COLO829 (cell line): ENCODE measurements at places on chromosomes 5 and 9.
A peak's percentile ranks its signal among the peaks of the same experiment; 100 is the strongest.

DNA sequence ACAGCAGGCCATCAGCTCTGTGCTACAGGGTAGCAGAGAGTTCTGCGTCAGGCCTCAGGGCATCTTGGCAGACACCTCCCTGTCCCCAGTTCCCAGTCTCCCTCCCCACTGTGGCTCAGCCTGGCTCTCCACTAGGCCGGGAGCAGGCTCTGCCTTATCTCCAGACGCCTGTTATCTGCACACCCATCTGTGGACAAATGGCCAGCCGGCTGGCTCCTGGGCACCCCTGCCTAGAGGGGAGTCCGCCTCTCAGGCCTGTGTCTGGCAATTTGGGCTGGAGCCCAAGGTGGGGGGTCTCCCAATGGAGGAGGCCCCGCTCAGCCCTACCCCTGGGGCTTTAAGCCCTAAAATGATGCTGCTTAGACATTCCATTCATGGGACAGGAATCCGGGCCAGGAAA, 39.2 kb upstream of the HAND1 start:
- DNase-seq, result no peak

- no peak for DNase-seq
These were observed 96.3 kb downstream of the ZNF608 start for GRCh38 chr5:124650147-124650561.

- no peak for DNase-seq
These were observed 115.7 kb downstream of the MAN2A1 start for GRCh38 chr5:109805472-109805871.

- peak; percentile 61 for DNase-seq
These were observed at the start of gene RNF224 for GRCh38 chr9:137227054-137227852. TSS of gene RNF224 (plus strand) at chr9:137227502. CDS start at chr9:137228336, 834 bp downstream.

DNA sequence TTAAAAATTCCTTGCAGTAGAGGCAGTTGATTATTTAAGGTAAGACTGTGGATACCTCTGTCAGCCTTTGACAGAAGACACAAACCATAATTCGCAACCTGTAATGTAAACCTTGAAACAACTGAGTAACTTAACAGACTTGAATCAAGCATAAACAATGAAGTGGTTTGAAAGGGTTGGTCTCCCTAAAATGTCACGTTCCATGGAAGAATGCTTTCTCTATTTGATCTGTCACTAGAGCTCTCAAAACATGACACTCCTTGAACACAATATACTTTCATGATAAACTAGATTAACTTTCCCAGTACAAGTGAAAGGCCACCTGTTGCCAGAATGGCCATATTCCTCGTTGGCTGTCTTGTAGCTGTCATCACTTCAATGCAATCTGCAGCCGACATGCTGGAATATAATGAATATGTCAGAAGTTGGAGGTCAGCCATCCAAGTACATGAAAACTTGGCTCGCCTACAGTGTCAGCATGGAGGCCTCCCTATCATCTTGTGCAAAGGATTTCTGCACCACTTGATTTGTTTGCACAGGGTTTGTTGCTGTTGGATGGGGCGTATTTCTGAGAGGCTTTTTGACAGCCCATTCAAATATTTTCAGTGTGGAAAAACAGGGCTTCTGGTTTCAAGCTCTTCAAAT, 228.0 kb downstream of the TLE4 start:
- DNase-seq, result no peak

GRCh38 chr9:70987986-70988385, 133.4 kb downstream of the TRPM3 start:
- no peak for DNase-seq

DNA sequence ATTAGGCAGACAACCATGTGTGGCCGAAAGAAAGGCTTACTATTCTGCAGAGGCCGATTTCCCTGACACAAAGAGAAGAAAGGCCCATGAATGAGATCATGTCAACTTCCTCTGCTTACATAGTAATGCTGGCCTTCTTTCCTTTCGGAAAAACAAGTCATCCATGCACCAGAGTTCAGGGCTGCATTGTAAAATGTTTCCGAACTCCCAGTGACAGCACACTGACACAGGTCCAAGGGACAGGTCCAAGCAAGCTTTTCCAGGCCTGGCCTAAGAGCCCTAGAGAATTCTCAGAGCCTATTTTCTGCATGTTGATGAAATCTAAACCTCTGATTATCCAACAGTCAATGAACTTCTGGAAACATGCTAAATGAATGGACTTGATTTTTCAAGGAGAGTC, 140.9 kb downstream of the ZNF608 start:
- DNase-seq, result no peak

GRCh38 chr9:81234924-81235610, 454.3 kb downstream of the TLE1 start:
- no peak for DNase-seq

GRCh38 chr9:16775330-16775729, 95.1 kb downstream of the BNC2 start:
- DNase-seq, result no peak

DNA sequence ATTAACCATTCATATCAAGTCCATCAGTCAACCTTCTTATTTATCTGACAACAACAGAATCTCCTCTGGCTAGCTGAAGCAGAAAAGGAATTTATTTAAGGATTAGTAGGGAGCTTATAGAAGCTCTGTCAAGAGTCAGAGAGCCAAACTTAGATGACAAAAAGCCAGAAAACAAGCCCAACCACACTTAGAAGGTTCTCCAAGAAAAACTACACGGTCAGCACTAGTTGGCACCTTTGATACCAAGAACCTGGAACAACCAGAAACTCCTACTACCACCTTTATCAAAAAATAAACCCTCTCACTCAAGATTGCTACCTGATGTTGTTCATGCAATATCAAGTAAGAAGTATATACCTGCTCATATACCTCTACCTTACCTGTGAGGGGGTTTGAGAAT, 36.9 kb downstream of the RANBP6 start:
- no peak for DNase-seq

DNA sequence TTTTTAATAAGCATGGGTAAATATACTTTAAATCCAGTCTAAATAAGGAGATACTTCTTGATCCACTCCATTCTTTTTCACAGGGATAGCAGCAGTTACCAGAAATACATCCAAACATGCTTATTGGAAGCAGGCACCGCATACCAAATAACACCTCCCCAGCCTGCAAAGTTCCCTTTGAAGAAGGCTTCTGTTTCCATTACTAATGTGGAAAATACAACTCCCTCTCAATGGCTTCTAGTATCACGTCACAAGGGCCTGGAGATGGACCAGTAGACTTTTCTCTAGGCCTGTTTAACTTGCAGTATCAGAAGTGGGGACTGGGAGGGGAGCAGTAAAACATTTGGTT, 20.8 kb downstream of the TMEM245 start:
- no peak for DNase-seq

GRCh38 chr5:115170134-115170928, 623 bp upstream of the TRIM36 start:
- DNase-seq, result no peak

- no peak for DNase-seq
These were observed 161.9 kb downstream of the CDH6 start for GRCh38 chr5:31355337-31355736.

GRCh38 chr5:80411589-80412219, 3.8 kb downstream of the ZFYVE16 start:
- DNase-seq, result no peak

DNA sequence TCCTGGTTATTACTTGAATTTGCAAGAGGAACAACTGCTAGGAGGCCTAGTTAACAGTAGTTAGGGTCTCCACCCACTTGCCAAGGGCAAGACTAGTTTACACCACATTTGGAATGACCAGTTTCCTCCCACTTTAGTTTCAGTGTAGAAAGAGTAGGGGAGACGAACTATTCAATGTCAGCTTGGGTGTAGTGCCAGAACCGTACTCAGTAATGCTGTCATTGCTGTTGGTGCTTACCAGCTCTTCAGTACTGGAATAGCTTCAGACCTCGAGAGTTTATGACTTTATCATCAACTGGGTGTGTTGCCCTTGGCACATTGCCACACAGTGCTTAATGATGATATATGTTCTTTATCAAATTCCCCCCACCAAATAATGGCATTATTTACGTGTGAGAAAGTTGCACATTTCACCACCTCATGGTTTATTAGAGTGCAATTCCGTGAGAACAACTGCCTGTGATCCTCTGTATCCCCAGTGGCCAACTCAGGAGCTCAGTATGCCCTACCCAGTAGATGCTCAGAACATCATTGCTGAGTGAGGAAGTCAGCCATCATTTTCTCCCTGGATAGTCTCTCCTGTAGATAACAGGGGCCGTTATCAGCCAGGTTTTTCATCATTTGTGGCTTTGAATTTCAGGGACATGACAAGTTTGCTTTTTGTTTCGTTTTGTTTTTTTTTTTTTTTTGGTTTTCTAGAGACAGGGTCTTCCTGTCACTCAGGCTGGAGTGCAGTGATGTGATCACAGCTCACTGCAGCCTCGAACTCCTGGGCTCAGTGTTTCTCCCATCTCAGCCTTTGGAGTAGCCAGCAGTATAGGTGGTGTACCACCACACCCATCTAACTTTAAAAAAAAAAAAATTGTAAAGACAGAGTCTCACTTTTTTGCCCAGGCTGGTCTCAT, 67.3 kb downstream of the DOCK8 start:
- no peak for DNase-seq

DNA sequence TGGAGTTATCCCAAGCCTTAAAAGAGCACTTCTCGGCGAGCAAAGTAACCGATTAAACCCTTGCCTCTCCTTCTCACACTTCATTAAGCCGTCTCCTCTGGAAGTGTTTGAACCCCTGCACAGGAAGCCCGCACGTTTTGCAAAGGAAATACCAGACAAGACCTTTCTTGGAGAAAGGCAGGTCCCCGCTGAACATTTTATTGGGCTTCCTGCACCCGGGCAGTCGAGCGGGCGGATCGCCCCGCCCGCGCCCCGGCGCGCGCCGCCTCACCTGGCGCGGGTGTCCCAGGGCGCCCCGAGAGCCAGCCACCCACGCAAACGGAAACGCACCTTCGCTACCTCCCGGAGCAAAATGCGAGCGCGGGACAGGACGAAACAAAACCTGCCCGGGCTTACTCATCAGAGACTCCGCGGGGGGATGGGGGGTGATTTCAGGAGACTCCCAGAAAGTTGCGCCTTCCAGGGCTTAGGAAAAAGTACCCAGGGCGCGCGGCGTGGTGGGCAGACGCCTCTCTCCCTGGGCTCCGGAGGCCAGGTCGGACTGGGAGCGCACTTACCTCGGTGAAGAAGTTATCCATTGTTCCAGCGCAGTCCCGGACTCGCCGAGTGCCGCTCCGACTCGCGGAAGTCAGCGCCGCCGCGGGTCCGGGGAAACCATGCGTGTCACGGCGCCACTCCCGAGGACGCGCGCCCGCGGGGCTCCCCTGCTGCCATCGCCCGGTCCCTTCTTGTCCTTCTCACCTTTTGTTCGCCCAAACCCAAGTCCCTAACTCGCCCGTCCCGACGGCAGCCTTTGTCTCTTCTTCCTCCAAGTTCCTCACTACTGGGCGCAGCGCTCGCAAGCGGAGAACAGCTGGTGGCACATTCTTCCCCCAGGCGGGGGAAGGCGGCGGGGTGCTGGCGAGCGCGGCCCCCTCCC, 598 bp downstream of the MYO10 start:
- no peak for DNase-seq

DNA sequence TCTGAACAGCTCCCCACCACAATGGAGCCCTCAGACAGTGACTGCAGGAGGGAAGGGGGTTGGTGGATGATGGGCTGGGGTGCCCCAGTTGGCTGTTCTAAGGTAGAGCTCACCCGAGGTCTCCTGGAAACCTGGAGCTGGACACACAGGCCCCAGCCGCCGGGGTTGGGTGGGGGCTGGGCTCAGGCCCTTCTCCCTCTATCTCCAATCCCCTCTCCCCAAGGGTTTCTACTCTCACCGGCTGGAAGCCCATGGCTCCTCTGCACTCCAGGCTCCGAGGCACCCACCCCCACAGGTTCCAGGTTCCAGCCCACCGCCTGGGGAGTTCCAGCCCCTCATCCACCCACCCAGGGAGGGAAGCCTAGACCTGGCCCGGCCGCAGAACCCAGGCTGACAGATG, 766 bp downstream of the NR5A1 start:
- no peak for DNase-seq

DNA sequence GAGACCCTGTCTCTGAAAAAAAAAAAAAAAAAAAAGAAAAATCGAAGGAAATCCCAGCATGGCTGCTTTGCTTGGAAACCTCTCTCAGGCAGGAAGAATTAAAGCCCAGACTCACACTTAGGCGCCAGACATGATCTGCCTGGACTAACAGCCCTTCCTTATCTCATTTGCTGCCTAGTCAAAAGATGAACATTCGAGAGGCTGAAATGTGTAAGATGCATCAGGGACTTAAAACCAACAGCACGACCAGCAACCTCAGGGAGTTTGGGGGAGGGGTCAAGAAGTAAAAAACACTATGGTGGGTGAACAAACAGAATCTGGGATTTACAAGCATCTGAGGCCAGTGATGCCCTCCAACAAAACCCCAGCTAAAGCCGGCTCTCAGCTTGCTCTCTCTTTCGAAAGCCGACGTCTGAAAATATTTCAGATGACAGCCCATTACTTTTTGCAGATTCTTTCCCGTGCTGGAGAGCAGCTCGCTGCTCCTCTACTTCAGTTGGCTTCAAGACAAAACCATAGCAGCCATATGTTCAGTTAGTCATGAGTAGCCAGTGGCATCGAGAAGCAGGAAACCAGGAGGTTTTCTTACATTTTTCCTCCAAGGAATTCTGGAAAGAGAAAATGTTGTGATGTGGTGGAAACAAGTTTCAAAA, 249.9 kb downstream of the MARCHF11 start:
- DNase-seq, result no peak

GRCh38 chr5:84332106-84332505, 52.6 kb downstream of the EDIL3 start:
- DNase-seq, result no peak

GRCh38 chr9:86958203-86958602, 10.9 kb upstream of the GAS1 start:
- no peak for DNase-seq

DNA sequence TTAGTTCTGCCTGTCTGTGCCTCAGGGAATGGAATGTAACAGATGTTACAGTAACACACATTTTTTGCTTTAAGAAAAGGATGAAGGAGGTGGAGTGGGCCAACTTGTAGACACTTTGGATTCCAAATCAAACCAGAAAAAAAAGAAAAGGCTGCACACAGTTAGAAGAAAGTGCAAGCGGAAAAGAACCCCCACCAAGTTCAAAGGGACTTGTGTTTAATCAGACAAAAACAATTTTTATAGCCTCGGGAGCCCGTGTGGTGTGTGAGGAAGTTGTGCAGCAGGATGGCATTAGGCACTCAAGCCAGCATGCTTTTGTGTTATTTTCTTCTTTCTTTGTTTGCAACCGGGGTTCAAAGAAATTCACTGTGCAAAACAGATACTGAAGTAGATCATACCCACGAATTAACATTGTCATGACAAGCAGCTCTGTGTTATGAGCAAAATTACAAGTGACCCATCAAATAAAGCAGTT, 189.5 kb downstream of the SEMA5A start:
- peak; percentile 60 for DNase-seq
